ENCODE measurements at places on chromosomes 2 and 18. TPM values are rescaled to one million over a fixed set of nuclear protein-coding genes. Genes with fewer than 3 reads are reported as not detected.

OSR1 gene
- 11.6 TPM for total RNA-seq

MROH2A gene
- total RNA-seq, result not detected

TCF7L1 gene
- total RNA-seq, result 26.9 TPM

CXCR1 gene
- total RNA-seq, result 4.9 TPM

PLA2R1 gene
- total RNA-seq, result 31.6 TPM

OTOS gene
- not detected for total RNA-seq

CD28 gene
- total RNA-seq, result 3.4 TPM
